ENCODE measurements at places on chromosomes 2 and 18. TPM values are rescaled to one million over a fixed set of nuclear protein-coding genes. Genes with fewer than 3 reads are reported as not detected.

The TRIM43 gene
- not detected for polyA plus RNA-seq

The ACADL gene
- 6.5 TPM for polyA plus RNA-seq

The FBXO15 gene
- 0.83 TPM for polyA plus RNA-seq

The GCG gene
- polyA plus RNA-seq: 258 TPM

The PRKAG3 gene
- polyA plus RNA-seq: 0.06 TPM

The SERPINB10 gene
- polyA plus RNA-seq: 0.27 TPM

The PSD4 gene
- 1.2 TPM for polyA plus RNA-seq

The FAM237A gene
- not detected for polyA plus RNA-seq

The RTP5 gene
- not detected for polyA plus RNA-seq

The TMEM18 gene
- 21.4 TPM for polyA plus RNA-seq

The CBLN2 gene
- not detected for polyA plus RNA-seq

The ARHGAP25 gene
- 13.4 TPM for polyA plus RNA-seq

The CGREF1 gene
- 3.3 TPM for polyA plus RNA-seq

The HOXD4 gene
- polyA plus RNA-seq: 3.8 TPM

The SNED1 gene
- polyA plus RNA-seq: 18.1 TPM

The PRSS56 gene
- not detected for polyA plus RNA-seq

The SULT1C2 gene
- 0.22 TPM for polyA plus RNA-seq

The ZSWIM2 gene
- 0.34 TPM for polyA plus RNA-seq

The MYO3B gene
- not detected for polyA plus RNA-seq

The FBXO48 gene
- 0.56 TPM for polyA plus RNA-seq

The LYPD1 gene
- polyA plus RNA-seq: 0.31 TPM

The ATP8B1 gene
- polyA plus RNA-seq: 18.2 TPM

The KCNE4 gene
- 1.5 TPM for polyA plus RNA-seq

The SULT1C4 gene
- 5.2 TPM for polyA plus RNA-seq

The PTPRN gene
- polyA plus RNA-seq: not detected

The LRRC30 gene
- polyA plus RNA-seq: not detected

The LIMS3 gene
- polyA plus RNA-seq: 2.1 TPM

The TBR1 gene
- 0.11 TPM for polyA plus RNA-seq

The CAPN13 gene
- polyA plus RNA-seq: 2.1 TPM

The IL36RN gene
- not detected for polyA plus RNA-seq

The CPLX4 gene
- not detected for polyA plus RNA-seq

The IL1RL2 gene
- 0.67 TPM for polyA plus RNA-seq

The ACMSD gene
- polyA plus RNA-seq: not detected

The CTAGE1 gene
- not detected for polyA plus RNA-seq

The TMEM17 gene
- 2.2 TPM for polyA plus RNA-seq

The DSG4 gene
- polyA plus RNA-seq: not detected

The ERFE gene
- polyA plus RNA-seq: 2.1 TPM

The HNRNPLL gene
- polyA plus RNA-seq: 7.5 TPM

The SP140L gene
- 10.5 TPM for polyA plus RNA-seq

The OSR1 gene
- polyA plus RNA-seq: 2.7 TPM

The UGT1A3 gene
- polyA plus RNA-seq: not detected

The LYG2 gene
- not detected for polyA plus RNA-seq

The SH3RF3 gene
- 5.4 TPM for polyA plus RNA-seq
